ENCODE measurements at places on chromosomes 4 and X. TPM values are rescaled to one million over a fixed set of nuclear protein-coding genes. Genes with fewer than 3 reads are reported as not detected.

GRCh38 chr4:122946142-122946541, 23.7 kb upstream of the NUDT6 start:
- no peak for DNase-seq

- no peak for DNase-seq
These were observed 17.0 kb downstream of the PRKG2 start for GRCh38 chr4:81197864-81198524.

- DNase-seq = no peak
These were observed 518 bp upstream of the SAT1 start for GRCh38 chrX:23782455-23782854.

- DNase-seq = no peak
These were observed 255.7 kb downstream of the TMEM47 start for GRCh38 chrX:34401411-34401810.

GRCh38 chr4:81505726-81506125, 34.0 kb upstream of the RASGEF1B start:
- DNase-seq = no peak

DNA sequence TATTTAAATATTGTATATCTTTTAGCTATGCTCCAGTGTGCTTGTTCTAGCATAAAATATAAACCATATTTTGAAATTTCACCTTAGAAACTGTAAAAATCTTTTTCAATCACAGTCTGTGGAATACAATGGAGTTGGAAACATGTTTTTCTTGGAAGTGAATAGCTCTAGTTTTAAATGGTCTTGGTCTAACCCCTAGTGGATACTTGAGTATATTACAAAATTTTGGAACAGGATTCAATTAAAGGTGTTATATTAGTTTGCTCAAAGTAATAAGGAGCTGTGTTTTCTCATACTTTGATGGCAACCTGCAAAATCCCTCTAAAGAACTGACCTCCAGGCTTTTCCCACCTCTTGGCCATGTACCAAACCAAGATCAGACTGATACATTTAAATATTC, 48.2 kb downstream of the STK26 start:
- DNase-seq = no peak

DNA sequence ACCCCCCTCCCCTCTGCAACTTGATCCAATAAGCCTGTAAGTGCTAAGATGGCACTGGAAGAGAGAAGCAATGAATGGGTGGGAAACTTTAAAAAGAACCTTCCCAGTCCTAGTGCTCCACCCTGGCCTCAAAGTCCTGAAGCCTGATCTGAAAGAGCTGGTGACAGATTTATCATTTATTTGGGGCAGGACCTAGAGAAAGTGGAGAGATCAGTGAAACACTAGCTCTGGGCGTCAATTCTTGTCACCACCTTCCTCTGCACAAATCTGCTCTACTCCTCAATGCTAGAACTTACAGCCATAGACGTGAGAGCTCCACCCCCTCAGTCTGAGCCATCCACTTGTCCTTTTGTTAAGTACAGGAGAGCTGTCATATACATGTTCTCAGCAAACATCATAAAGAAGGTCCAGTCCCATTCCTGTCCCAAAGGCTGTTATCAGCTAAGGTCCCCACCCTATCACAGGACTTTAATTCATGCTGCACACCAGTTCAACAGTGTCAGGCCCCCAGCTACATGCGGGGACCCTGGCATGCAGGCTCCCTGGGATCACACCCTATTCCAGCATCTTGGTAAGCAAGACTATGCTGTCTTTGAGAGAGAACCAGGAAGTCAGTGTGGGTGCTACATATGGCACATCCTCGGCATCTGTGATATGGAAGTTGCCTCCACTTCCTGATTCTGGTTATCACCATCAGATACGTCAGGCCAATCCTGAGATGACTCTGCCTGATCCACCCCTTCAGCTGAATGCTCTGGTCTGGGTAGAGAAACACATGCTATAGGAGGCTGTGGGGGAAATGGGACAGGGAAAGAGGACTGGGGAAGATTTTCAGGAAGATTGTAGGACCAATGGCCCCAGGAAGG, 2.3 kb downstream of the P2RY4 start:
- no peak for DNase-seq

- DNase-seq = no peak
These were observed 199.9 kb downstream of the SHOX start for GRCh38 chrX:830532-830931.

Gene CTAG2
- total RNA-seq = not detected

Gene XK
- not detected for total RNA-seq

DNA sequence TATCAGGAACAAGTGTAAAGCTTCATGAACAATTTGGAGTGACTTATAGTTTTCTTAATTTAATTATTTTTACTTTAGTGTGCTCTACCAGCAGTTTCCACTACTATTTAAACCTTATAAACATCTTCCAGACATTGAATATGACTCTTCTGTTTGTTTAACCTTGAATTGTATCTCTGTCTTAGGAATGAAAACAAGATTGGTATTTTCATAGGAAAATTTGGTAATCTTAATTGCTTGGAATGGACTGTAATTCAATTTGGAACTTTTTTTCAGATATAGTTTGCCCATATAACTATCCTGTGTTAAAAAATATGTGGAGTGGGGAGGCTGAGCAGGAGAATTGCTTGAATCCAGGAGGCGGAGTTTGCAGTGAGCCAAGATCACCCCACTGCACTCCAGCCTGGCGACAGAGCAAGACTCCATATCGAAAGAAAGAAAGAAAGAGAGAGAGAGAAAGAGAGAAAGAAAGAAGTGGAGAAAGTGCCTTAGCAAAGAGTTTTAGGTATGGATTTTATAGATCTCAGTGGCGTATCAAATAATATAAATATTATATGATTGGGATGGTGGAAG, 242.4 kb downstream of the BMPR1B start:
- no peak for DNase-seq

- peak; percentile 1 for DNase-seq
These were observed 83.6 kb downstream of the PPP1R2C start for GRCh38 chrX:42694260-42694815.

- peak; percentile 16 for DNase-seq
These were observed 62.6 kb upstream of the ALB start for GRCh38 chr4:73341454-73341853.

DNA sequence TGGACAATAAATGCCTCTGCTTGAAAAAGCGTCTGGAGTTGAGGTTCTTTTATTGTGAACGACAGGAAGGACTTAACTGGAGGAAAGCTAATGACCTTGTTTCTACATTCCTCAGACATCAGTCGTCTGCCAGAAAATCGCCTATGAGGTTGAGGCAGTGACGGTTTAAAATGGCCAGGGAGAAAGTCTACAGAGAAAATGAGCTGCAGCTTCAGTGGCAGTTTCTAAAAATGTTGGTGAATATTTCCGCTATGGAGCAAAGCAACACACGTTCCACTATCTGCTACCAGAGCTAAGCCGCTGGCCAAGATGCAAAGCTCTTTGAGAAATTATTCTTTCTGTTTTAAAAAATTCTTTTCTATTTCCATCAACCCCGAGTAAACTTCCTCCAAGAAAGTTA, 116.9 kb upstream of the GALNT7 start:
- no peak for DNase-seq

DNA sequence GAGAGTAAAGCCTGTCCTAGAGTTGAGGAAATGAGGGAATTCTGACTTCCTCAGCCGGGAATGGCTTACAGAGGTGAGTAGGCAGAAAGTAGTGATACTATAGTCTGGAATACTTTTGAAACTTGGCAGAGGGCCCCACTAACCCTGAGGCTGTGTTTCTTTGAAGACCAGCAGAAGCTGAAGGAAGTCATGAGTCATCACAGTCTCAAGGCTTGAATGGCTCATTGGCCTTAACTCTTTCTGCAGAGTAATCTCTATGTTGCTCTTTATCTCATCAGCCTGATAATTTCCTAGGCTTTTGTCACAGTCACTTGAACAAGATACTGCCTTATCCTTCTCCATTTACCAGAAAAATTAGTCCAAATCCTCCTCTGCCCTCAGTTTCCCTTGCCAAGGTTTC, 80.8 kb downstream of the ANKRD50 start:
- DNase-seq = no peak

GRCh38 chr4:26459054-26459755, 31.1 kb downstream of the CCKAR start:
- DNase-seq = no peak

Gene TCEANC
- 4.4 TPM for total RNA-seq

Gene RAB40AL
- not detected for total RNA-seq

Gene EVC
- 3.5 TPM for total RNA-seq

DNA sequence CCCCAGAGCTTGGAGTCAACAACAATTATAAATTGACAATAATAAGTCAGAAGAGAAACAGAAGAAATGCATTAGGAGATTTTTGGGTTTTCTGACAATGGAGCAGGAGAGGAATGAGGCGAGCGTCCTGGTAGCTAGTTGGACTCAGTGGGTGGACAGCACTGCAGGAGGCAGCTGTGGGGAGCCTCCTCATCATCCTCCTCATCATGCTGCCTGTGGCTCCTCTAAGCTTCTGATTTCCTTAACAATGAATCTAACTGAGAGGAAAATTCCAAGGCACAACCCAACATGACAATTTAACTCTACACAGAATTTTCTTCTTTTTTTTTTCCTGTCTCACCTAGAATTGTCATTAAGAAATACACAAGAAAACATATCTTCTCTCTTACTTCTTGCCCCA, 357.1 kb upstream of the NOCT start:
- DNase-seq = no peak

DNA sequence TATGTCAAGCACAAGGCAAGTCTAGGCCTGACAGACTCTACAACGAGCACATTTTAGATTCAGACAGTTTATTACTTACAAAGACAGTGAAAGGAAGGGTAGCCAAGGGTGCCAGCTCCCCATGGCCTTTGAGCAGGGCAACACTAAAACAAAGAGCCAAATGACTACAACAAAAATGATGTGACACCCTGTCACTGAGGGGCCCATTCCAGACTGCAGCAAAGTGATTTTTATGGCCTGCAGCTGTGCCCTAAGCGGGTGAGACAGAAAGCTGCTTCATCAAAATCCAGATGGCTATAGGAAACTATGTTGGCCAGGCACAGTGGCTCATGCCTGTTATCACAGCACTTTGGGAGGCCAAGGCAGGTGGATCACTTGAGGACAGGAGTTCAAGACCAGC, 13.4 kb upstream of the RP2 start:
- no peak for DNase-seq

- no peak for DNase-seq
These were observed 32.3 kb downstream of the SH2D1A start for GRCh38 chrX:124378643-124379042.

Gene MAML3
- total RNA-seq = 5.5 TPM

Gene GPR50
- not detected for total RNA-seq

DNA sequence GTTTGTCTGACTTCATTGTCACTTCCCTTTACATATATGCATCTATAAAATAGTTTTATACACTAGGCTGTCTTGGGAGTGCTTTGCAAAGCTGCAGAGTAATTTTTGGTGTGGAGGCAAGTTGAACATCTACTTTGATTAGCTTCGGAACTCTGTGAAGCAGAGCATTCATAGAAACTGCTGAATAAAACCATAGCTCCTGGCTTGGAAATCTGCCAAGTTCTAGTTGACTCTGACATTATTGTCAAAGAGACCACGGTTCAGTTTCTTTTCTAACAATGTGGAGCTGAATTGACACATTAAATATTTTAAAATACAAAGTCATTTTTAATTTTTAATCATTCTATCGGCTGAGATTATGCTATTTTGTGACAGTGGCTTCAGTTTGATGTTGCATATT, 335.0 kb downstream of the BMPR1B start:
- DNase-seq = no peak

GRCh38 chr4:99594818-99595217, 20.2 kb downstream of the MTTP start:
- no peak for DNase-seq

DNA sequence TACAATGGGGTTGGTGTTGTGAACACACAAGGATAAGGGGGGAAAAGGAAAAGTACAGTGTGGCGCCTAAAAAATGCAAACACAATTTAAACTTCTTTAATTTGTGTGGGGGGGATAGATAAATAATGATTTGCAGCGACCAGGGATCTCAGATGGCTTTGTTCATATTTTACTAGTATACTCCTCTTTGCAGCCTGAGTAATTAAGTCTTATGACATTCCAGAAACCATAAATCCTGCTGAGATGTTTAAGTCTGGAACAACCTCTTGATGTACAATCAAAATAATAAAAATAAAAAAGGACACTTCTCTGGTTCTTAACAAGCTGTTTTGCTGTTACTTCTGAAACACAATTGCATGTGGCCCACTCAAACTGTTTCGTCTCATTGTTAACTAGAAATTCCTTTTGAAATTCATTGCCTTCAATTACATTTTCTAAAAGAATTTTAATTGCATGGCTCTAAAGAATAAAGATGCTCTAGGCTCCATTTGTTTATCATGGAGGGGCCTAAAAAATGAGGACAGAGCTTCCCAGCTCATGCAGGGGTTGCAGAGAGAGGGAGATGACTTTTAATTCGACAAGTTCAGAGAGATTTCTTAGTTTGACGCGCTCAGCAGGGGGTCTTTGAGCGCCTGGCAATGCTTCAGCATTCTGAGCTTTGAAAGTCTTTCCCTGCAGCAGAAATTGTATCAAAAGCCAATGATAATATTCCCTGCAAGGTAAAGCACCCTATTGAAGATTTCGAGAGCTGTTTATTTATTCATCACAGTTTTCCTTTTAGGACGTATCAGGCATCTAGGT, 892.4 kb upstream of the TENM3 start:
- no peak for DNase-seq

DNA sequence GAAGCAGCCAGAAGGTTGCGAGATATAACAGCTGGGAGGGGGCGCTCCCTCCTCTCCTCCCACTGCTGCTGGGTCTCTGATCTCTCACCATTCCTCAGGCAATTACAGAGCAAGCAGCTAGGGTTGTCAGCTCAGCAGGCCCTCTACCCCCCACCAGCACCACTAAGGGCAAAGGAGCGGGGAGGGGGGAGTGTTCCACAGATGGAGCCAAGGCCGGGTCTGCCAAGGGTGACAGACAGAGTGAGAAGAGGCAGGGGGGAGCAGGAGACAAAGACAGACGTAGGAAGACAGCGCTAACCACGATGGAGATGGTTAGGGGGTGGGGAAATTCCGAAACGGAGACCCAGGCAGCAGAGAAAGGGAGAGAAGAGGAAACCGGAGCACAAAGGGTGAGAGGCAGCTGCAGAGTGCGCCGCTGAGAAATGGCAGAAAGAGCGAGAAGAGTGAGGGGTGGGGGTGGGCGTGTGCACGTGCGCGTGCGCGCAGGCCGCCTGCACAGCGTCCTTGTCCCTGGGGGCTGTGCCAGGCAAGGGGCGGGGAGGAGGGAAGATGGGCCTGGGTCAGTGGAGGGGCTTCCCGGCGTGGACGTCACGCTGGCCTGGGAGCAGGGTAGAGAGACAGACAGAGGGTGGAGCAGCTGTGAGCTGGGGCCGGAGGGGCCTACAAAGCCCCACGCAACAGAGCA, 6.9 kb downstream of the L1CAM start:
- DNase-seq = no peak

Gene IRS4
- total RNA-seq = not detected

- no peak for DNase-seq
These were observed 84.4 kb upstream of the ARMCX2 start for GRCh38 chrX:101744085-101744484.

All from activated T-cell treated with anti-CD3 and anti-CD28 coated beads, Interleukin-2, amount 50 U/mL, for 72 hours (primary cell).